Liver (tissue), 10 donors: ENCODE measurements at places on chromosomes 1 and 21.
A peak's percentile ranks its signal among the peaks of the same experiment; 100 is the strongest.

DNA sequence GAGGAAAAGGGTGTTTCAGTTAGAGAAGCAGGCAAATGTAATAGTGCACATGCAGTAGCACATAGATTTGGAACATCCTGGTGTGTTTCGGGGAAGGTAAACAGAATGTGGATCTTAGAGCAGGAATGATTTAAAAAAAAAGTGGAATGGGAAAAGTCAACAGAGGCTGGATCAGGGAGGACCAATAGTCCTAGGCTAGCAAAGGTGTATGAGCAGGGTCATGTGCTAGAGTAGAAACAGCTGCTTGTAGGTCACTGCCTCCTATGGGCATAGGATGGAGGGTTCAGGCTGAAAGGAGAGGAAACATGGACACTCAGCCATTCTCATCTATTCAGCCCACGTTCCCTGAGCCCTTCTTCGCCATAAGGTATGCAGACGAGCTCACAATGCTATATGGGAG lies 3.7 kb upstream of the KPNA6 start:
- DNase-seq = no peak

- no peak for DNase-seq
Observed at GRCh38 chr1:213650603-213651002, 337.2 kb upstream of the PROX1 start.

DNA sequence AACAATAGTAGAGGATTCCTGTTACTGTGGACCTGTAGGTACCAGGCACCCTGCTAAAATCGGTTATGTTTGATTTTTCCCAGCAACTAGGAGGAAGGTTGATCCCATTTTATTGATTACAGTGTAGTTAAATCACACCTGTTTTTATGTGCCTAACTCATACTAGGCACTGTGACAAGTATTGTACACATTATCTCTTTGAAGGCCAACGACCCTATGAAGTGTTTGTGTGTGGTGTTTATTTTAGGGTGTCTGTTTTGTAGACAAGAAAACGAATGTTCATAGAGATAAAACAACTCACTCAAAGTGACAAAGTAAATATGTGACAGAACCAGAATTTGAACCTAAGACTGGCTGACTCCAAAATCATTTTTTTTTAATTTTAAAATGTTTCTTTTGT lies 49.5 kb downstream of the FGGY start:
- no peak for DNase-seq

GRCh38 chr1:8746554-8746953 lies 70.9 kb downstream of the RERE start:
- no peak for DNase-seq

GRCh38 chr1:175984813-175985212 lies 222.3 kb downstream of the COP1 start:
- DNase-seq = no peak

DNA sequence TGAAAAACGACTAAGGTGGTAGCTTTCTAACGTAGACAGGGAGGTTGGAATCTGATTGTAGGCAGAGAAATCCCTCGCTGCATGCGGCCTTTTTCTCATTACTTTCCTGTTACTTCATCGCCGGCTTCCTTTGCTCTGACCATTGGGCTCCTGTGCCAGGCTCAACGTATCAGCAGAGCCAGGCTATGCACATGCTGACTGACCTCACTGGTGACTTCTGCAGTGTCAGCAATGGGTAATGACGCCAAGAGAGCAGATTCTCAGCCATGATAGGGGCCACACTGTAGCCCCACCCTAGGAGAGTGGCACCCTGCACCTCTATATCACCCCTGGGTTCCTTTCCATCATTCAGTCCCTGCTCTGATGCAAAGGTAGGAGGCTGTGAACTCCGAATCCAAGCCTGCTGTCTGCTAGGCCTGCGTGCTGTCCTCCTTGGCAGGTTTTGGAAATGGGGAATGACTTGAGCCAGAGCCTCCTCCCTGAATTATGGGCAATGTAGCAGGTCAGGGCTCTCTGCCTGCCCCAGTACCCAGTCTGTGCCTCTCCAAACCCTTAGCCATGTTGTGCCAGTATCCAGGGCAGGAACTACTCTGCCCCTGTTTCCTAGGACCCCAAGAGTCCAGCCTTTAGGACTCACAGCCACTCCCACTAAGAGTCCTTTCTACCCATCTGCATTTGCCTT lies 11.4 kb downstream of the PPFIA4 start:
- DNase-seq = no peak

DNA sequence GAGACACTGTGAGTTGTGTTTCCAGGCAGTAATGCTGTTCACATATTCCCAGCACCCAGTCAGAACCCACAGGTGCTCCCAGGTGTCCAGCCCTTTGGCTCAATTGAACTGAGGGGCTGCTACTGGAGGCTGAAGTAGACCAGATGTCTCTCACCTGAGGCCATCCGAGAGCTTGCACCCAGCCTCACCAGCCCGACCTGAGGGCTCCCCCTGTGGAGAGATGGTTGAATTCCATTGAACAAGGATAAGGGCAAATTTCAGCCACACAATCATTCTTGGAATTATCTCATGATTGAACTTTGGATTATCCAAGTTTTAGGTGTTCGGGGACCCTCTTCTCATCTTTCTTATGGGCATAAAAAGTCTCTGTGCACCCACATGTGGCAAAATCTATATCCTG lies 52.1 kb downstream of the OBSCN start:
- no peak for DNase-seq

- no peak for DNase-seq
Observed at GRCh38 chr21:14737922-14738321, 191.8 kb upstream of the SAMSN1 start.

GRCh38 chr21:46336603-46337002 lies 12.6 kb downstream of the PCNT start:
- no peak for DNase-seq

GRCh38 chr1:42971841-42972291 lies 13.2 kb upstream of the SLC2A1 start:
- no peak for DNase-seq

DNA sequence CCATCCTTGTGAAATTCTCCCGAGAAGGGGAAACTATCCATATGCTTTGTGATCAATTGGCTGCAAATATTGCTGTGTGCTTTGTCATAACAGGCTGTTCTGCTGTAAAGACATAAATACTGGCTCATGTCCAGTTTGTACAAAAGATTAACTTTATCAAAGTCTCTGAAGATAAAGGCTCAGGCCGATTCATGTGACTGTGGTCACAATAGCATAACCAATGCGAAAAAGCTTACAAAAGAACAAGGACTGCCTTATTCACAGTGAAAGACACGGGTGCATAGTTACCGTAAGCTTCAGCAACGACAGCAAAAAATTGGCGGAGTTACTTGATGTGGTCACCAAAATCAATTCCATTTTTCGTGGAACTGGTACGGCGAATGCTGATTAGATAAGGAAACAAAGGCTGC lies 173.6 kb upstream of the CHRM3 start:
- DNase-seq = no peak

- no peak for DNase-seq
Observed at GRCh38 chr1:218942431-218942830, 231.2 kb upstream of the LYPLAL1 start.

GRCh38 chr1:220918285-220918951 lies 39.2 kb downstream of the HLX start:
- DNase-seq = no peak

DNA sequence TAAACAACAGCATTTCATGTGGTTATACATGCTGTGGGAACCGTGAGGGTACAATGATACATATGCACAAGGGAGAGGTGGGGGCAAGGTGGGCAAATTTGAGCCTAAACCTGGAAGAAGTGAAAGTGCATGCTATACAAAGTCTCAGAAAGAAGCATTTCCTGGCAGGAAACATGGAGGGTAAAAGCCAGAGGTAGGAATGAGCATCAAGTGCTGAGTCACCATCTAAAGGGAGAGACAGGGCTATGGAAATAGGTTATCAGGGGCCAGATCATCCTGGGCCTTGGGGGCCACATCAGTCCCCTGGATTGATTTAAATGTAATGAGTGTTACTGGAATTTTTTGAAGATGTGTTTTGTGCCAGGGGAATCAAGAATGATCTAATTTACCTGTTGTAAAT lies 60.1 kb upstream of the DAB1 start:
- no peak for DNase-seq

GRCh38 chr1:216604771-216605170 lies 118.5 kb downstream of the ESRRG start:
- DNase-seq = no peak

DNA sequence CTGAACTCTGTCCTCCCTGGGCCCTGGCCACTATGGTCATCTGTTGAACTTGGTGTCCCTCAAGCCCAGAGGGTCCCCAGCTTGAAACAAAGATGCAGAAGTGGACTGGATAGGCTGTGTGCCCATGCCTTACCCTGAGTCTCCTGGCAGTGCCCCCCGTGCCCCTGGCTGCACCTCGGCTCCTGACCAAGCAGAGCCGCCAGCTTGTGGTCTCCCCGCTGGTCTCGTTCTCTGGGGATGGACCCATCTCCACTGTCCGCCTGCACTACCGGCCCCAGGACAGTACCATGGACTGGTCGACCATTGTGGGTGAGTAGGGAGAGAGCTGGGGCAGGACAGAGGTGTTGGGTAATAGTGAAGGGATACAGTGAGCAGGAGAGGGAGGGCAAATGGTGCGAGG lies 10.7 kb downstream of the TIE1 start:
- DNase-seq = no peak

GRCh38 chr1:970242-970972 lies 4.1 kb downstream of the PLEKHN1 start:
- no peak for DNase-seq

- no peak for DNase-seq
Observed at GRCh38 chr1:7893529-7894180, 40.8 kb upstream of the UTS2 start.

GRCh38 chr1:37513795-37514349 lies 694 bp downstream of the MEAF6 start:
- DNase-seq = peak; percentile 50

DNA sequence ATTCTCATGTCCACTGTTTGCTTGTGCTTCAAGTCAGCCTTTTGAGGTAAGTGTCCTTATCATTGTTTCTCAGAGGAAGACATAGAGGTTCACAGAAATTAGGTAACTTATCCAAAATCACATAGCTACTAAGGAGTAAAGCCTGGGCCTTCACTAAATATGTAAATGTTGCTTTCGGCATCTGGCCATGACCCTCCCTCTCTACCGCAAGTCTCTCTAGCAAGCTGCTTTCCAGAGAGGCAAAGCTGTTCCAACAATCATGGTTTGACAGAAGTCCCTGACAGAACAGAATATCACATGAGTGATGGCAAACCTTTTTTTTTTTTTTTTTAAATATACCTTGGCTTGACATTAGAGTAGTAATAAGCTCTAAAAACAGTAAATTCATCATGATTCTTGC lies 94.5 kb upstream of the F3 start:
- no peak for DNase-seq

GRCh38 chr21:29406385-29406784 lies 107.7 kb downstream of the BACH1 start:
- no peak for DNase-seq

DNA sequence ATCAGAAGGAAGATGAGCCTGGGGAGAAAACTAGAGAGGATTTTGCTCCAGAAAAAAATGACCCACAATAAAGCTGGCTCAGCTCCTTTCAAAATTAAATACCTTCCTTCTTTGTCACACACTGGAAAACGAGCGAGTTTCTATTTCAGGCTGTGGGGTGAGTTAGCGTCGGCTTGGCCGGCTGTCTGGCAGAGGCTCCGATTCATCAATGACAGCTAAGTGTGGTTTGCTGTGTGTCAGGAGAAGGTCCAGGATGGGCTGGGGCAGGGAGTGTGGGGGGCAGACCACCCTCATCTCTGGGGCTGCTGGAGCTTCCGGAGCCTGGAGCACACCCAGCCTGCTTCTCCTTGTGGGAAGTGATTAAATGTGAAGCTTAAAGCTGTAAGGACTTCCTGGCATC lies 120.2 kb downstream of the ETS2 start:
- DNase-seq = no peak

DNA sequence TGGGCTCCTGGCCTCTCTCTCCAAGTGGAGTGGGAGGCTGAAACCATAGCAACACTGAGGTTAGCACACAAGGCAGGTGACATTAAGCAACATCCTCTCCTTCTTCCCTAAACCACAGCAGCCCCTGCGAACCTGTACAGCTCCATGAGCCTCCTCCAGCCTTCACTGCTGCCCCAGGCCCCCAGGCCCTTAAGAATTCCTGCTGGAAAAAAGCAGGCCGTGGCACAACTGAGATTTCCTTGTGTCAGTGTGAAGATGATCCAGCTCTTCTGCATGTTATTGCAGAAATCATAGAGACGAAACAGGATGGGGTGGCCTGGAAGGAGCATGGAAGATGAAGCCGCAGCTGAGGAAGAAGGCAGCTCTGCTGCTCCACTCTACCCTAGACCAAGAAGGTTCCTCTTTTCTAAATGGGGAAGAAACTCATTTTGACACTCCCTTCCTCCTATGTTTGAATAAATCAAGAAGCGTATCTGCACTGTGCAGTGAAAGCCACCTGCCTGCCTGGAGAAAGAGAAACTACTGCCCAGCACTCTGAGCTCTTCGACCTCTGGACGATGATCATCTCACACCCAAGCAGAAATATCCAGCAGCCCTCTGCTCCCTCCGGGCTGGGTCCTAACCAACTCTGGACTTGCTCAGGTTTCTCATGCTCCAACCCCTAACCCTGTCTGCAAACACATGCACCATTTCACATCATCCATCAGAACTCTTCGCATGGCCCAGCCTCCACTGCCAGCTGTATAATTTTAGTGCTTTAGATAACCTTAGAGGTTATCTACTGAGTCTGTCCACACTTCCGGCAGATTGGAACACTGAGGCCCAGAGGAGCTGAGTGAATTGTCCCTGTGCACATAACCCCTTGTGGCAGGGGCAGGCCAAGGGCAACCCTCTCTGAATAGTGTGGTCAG lies 20.7 kb downstream of the SH3BP5L start:
- peak; percentile 31 for DNase-seq

DNA sequence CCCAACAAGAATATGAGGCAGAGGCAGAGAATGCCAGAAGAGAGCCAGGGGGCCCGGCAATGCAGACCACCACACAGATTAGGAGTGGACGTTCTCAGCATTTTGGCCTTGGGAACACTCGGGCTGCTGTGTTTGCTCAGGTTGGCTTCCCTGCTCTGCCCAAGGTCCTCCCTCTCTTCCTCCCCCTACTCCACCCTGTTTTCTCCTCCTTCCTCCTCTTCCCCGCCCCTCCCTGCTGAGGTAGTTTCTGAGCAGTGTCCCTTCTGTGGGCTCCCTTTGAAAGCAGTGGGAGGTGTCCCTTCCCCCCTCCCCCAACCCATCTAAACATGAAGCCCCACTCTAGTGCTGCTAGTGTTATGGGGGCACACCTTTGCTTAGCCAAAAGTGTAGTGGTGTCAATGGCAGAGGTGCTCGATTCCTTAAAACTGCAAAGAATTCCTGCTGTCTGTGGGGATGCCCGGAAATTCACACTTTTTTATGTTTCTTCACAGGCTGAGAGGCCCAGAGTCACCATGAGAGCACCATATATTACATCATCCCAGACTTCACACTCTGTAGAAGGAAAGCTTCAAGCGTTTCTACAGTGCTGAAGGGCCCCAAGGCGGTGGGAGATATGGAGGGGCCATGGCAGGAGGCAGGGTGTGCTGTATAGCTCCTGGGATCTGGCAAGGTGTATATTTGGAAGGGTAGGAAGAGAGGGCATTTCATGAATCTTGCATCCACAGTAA lies at the start of gene HHIPL2:
HHIPL2 (minus strand) TSS at position 161 of the 728 bp plus-strand sequence; CDS start at position 101, 60 bp downstream.
- no peak for DNase-seq
